ENCODE measurements at places on chromosomes 11 and 22.

- peak; percentile 10 for DNase-seq
Observed at GRCh38 chr11:26849036-26849435, 127.2 kb upstream of the SLC5A12 start.

- no peak for DNase-seq
Observed at GRCh38 chr11:74100735-74101134, 70.1 kb downstream of the C2CD3 start.

DNA sequence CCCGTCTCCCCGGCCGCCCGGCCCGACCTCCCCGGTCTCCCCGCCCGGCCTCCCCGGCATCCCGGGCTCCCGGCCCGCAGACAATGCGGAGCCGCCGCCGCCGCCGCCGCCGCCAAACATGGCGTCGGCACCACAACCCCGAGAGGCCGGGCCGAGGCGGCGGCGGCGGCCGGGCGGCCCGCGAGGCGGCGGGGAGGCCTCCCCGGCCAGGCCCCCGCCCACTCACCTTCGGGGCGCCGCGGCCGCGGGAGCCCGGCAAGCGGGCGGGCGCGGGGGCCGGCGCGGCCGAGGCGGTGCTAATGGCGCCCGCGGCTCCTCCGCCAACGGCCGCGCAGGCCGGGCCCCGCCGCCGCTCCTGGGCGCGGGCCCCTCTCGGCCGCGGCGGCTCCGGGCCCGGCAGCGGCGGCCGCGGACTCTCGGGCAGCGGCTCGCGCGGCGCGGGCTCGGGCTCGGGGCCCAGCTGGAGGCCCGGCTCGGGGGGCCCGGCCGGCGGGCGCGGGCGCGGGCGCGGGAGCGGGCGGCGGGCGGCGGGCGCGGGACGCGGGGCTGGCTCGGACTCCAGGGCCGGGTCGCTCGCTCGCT is 311 bp downstream of the BRD1 start:
- peak; percentile 82 for DNase-seq

- peak; percentile 20 for DNase-seq
Observed at GRCh38 chr11:73521621-73522020, 76.3 kb downstream of the FAM168A start.

- no peak for DNase-seq
Observed at GRCh38 chr22:47847131-47847890, 1084.9 kb downstream of the TBC1D22A start.

DNA sequence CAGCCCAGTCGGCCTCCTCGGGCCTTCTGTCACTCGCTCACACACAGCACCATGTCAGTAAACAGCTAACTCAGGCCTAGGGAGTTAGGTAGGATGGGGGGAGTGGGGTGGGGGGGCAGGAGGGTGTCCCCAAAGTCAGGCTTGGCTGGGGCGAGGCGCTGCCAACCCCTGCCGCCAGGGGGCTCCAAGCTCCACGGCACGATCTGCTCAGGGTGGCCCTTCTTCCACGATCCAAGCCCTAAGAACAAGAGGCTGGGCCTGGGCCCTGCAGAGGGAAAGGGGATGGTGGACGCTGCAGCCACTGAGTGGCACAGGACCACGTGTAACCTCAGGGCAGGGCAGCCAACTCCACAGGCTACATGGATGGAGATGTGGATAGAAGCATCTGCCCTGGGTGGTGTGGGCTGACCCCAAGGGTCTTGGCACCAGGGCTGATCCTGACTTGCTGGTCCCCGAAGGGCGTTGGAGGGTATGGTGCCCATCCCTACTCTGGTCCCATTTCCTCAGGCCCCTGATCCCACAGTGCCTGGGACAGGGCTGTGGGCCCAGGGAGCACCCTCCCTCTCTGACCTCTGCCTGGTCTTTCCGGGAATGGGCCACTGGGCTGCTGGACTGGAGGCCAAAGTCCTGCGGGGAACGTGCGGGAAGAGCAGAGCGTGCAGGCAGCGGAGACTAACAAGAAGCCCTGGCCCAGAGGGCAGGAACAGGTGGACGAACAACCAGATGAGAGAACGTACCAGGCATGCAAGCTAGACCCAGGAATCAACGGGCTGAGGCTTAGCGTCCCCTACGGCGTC is 29.1 kb upstream of the TXNRD2 start:
- DNase-seq: peak; percentile 90

DNA sequence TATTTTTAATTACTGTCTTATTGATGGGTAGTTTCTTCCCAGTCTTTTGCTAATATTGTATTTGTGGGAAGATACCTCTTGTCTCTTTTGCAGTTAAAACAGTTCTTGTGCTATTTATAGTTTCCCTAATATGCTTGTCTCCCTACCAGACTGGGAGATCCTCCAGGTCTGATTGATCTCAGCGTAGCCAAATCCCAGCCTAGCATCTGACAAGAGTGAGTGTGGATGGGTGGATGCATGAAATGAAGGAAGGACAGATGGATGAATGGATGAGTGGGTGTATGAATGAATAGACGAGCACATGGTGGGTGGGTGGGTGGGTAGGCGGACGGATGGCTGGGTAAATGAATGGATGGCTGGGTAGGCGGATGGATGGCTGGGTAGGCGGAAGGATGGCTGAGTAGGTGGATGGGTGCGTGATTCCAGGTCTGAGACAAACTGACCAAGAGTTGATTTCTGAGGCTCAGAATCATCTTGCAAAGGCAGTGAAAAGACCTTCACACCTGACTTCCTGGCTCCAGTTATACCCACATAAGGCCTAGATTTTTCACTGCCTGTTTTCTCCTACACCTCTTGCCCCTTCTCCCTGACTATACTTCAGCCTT is 11.4 kb downstream of the DNAJB13 start:
- no peak for DNase-seq

DNA sequence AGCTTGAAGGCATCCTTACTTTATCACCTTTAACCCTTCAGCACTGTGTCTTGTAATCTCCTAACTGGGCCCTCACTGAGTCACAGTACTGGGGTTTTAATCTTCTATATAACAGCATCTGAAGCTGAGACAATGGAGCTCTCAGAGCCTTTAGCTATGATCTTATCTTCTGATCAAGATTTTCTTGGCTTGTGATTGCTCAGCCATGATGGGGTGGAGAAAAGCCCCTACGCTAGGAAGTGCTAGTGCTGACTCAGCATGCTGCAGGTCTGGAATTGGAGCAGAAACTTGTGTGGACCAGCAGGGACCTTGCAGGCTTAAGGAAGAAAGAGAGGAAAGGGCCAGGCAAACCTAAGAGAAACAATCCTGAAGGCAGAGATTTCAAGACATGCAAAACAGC is 71.7 kb upstream of the EED start:
- DNase-seq: peak; percentile 19

GRCh38 chr22:25663654-25664053 is 78.3 kb upstream of the MYO18B start:
- no peak for DNase-seq

- DNase-seq: no peak
Observed at GRCh38 chr11:117563556-117563955, 233.5 kb downstream of the DSCAML1 start.

Measured in GM03348 (cell line).